HFFc6 (cell line): ENCODE measurements at places on chromosomes 6 and 20. TPM values are rescaled to one million over a fixed set of nuclear protein-coding genes. Genes with fewer than 3 reads are reported as not detected.

GRCh38 chr6:94570581-94570980 is 1006.8 kb upstream of the MANEA start:
- no peak for DNase-seq

DNA sequence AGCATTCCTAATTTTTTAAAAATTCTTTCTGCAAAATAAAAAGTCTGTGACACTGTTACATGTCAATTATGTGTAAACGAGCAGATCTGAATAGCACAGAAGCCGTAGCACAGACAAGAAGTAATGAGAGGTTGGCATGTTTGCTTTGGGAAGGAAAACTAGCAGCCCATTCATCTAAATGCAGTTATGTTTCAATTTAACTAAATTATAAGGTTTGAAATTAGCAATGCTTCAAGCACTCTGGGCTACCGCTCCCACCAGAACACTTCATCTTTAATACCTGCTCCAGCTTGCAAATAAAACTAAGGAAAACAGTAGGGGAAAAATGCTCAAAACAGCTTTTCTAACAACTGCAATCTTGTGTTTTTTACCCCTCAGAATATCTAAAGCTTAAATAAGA is 73.9 kb downstream of the PTPRK start:
- DNase-seq = no peak

DNA sequence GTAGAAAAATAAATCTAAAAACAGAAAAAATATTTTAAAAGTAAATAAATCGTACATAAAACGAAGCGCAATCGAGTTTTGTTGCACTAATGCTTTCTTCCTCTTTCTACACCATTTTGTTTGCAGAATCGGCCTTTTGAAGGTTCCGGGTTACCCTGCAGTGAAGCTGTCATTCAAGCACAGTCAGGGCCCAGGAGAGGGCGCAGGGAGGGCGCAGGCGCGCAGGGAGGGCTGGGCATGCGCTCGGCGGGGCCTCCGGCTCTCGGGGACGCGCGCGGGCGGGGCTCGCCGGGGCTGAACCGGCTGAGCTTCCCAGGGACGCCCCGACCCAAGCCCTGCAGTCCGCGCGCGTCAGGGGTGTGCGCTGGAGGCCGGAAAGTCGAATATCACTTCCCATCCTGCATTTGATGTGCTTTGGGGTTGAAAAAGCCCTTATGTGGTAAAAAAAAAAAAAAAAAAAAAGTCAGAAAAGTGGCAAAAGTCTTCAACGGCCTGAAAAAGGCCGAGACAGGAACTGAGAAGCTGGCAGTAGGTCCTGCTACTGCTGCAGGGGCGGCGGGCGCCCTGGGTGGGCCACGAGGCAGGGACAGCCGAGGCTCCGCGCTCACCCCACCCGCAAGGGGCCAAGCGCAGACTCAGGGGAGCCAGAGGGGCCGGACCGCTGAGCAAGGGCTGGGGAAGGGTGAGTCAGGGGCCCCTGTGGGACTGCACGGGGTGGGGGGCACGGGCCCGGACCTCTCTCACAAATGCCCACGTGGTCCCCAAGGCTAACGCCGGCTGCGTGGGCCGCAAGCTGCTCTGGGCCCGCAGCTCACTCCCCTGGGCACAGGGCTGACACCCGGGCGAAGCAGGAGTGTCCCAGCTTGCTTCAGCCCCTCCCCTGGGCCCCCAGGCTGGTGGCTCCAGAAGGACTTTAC is 40.5 kb downstream of the THBS2 start:
- peak; percentile 79 for DNase-seq

Gene RRAGD
- not detected in 3 replicates for total RNA-seq

Gene HLA-DRB1
- not detected in 3 replicates for total RNA-seq

Gene RNF39
- total RNA-seq = not detected in 3 replicates

Gene POPDC3
- 13.4 to 23.3 TPM (median 15.1 TPM) in 3 replicates for total RNA-seq

- DNase-seq = no peak
Measured at GRCh38 chr20:8602389-8603116, 466.3 kb upstream of the PLCB4 start.

DNA sequence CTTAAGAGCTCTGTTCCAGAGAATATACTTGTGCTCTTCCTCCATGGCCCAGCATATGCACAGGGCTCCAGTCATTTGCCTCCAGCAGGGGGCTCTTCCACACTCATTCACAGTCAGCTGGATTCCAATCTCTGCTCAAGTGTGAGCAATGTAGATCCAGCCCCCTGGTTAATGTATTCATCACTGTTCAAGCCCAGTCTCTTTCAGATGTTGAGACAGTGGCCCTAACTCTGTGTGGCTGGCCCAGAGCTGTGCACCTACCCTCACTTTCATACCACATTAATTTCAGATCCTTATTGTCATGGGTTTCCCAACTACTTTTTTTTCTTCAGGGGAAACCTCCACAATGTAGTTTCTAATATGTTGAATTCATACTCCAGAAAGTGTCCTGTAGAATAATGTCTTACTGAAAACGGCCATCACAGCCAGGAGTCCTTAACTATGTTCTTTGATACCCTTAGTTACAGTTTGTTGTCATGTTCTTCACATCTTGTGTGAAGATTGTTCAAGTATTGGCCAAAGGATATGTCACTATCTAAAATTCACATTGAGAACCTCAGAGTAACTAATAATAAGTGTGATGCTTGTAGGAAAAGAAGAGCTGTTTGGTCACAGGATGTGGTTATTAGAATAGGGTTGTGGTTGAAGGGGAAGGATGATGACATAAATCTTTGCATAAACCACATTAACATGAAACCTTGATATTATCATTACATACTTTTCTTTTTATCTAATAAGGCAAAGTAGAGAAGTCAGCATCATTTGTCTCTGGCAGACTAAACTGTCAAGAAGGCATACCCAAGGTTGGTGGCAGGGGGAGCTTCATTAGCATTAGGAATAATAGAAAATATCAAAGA is 14.4 kb upstream of the HLA-DQA1 start:
- DNase-seq = peak; percentile 6

DNA sequence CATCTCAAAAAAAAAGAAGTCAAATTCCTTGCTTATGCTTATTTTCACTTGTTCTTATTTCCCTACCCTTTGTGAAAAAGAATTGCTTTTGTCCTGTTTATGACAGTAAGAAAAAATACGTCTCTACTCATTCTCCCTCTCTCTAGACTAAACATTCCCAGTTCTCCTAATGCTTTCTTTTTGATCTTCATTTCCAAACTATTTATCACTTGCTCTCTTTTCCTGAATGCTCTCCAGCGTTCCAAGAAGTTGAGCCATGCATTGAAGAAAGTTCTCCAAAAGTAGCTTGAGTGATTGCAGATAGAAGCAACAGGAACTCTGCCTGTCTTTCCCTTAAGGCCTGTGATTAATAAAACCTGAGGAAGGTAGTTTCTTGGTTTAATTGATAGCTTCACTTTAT is 53.1 kb upstream of the TMEM170B start:
- no peak for DNase-seq

- no peak for DNase-seq
Measured at GRCh38 chr6:22078802-22079545, 217.9 kb downstream of the PRL start.

Gene PLAGL1
- 20.4 to 24.9 TPM (median 24.5 TPM) in 3 replicates for total RNA-seq

Gene ZMYND8
- total RNA-seq = 28.5 to 38.3 TPM (median 36.1 TPM) in 3 replicates

Gene DACT2
- not detected in 3 replicates for total RNA-seq

Gene ZBTB46
- 0.43 to 0.93 TPM (median 0.77 TPM) in 3 replicates for total RNA-seq

- DNase-seq = no peak
Measured at GRCh38 chr6:33685411-33686224, 25.9 kb downstream of the UQCC2 start.

GRCh38 chr20:52493171-52493721 is 301.7 kb upstream of the ZFP64 start:
- DNase-seq = no peak

DNA sequence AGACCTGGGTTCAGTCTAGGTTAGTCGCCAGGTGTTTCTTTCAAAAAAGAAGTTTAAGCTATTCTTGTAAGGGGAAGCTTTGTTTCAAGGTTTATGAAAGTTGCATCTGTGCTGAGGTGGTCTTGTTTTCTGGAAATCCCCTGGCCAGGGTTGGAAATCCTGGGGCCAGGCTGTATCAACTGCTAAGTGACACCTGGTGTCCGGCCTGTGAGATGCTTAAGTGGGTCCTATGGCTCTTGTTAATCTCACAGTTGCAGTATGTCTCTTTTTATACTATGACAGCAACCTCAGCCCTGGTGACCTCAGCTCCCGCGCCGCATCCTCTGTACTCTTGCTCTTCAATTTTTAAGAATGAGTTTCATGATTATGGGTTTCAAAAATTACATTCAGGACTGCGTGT is 72.0 kb downstream of the CHMP4B start:
- no peak for DNase-seq

DNA sequence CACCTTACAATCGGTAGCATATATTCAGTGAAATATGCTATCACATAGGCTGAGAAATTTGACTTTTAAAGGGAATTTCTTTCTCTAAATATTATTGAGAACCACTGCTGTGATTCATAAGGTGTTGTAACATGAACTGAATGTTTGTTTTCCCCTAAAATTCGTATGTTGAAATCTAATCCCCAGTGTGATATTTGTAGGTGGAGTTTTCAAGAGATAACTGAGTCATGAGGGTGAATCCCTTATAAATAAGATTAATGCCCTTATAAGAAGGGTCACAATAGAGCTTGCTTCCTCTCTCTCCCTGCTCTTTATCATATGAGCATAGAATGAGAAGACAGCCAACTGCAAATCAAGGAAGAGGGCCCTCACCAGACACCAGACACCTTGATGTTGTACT is 64.8 kb downstream of the LMBRD1 start:
- DNase-seq = no peak

DNA sequence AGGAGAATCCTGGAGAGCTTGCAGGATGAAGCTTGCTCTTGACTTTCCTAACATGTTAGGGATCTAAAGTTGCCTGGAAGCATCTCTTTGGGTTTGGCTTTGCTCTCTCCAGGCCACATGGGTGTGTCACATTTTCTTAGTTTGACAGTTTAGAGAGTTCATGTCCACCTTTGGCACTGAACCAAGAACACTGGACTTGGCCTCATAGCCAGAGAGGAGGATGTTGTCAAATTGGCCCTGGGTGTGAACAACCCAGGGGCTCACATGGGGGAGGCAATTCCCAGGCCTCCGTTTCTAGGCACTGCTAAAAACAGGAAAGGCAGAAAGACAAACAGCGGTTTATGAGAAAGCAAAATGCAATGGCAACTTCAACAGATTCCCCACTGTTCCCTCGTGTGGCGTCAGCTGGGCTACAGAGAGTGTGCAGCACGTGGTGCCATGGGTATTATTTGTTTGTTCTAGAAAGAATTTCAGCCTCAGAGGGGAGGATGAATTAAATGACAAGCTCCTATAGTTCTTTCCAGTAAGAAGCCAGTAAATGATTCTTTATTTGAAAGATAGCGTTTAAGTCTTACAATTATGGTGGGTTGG is 93.9 kb downstream of the CLIC5 start:
- no peak for DNase-seq

DNA sequence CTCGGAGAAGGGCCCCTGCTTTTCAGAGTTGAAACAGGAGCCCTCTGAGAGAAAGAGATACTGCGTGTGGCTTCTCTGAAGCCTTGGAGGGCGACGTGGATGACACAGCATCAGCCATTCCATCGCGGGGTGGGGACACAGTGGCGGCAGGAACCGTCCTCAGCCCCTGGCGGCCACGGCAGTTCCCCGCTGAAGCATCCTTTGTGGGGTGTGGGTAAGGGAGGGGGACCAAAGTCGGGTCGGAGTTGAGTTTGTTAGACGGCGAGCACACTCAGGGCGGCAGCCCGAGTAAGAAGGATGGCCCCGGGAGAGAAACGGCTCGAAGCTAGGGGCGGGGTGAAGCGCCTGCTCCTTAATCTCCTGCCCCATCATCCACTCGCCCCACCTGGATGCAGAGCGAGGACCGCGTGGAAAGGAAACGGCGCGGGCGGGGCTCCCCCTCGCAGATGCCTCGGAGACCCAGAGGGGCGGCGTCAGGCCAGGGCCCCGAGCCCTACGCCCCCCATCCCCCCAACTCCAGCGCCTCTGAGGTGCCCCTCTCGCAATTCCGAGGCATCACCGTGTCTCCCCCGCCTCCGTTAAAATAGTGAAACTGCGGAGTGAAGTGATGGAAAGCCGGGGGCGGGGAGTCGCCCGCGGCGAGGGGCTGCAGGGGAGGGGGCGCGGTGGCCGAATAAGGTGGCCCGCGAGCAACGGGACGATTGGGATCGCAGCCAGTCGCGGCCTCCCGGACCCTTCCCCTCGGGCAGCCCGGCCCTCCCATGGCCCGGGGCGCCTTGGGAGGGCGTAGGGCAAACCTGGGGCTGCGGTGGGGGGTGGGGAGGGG is 796 bp upstream of the RREB1 start:
- DNase-seq = peak; percentile 37

DNA sequence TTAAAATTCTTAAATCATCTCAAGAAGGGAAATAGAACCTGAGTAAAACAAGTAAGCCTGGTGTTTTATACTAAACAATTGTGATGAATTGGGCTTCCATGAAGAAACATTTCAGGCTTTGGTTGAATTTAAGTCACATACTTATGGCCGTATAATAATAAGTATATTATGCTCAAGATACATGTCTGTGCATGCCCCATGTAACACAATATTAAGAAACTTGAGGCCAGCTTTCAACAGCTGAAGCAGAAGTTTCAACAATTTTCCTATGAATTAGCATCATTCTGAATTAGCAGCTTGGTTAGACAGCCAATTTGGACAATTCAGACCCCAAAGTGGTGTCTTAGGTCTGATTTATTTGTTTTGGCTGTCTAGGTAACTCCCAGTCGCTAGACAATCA is 243.7 kb downstream of the MYLK4 start:
- DNase-seq = no peak

Gene IRAK1BP1
- total RNA-seq = 1.8 to 2.6 TPM (median 2.2 TPM) in 3 replicates

DNA sequence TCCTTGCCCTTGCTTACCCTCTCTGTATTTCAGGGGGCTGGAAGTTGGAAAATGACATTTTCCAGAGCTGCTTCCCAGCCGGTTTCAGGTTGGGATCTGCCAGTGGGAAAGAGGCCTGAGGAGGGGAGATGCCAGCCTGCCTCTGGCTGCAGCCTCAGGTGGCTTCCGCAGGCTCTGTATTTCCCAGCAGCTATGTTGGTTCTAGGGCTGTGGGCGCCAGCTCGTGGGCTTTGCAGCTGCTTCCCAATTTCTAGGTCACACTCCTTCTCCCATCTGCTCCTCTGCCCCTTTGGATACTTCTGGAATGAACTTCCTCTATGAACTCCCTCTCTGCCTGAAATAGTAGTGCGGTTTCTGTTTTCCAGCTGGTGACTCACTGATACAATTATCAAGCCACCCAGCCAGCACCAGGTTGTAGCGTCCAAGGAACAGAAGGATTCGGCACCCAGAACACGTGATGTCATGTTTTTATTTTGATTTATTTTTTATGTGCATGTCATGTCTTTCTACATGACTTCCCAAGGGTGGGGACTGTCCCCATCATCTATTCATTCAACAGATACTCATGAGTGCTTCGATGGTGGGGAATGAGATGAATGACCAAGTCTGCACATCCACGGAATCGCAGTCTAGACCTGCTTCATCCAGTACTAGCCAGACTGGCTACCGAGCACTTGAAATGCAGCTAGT is 38.0 kb downstream of the TGM2 start:
- DNase-seq = peak; percentile 85

Gene FARS2
- 12.5 to 14.5 TPM (median 12.8 TPM) in 3 replicates for total RNA-seq

- DNase-seq = no peak
Measured at GRCh38 chr6:92942549-92942948, 476.8 kb downstream of the EPHA7 start.

Gene ORC3
- total RNA-seq = 23.8 to 30.8 TPM (median 24.1 TPM) in 3 replicates

Gene MUC21
- not detected in 2 replicates for total RNA-seq
